ENCODE measurements at places on chromosomes 7 and 10.

- no peak overlapping the region for H3K4me3 ChIP-seq
- H3K27ac ChIP-seq, result peak overlapping the region; percentile 86
- no peaks in the 10 kb centered on the region for H3K36me3 ChIP-seq
- peaks cover 84% of the 10 kb centered on the region for H3K4me1 ChIP-seq
- peak; percentile 98 for DNase-seq
Observed at GRCh38 chr7:47576031-47576865, 5.7 kb downstream of the TNS3 start.

GRCh38 chr10:34584164-34584563 lies 230.9 kb downstream of the PARD3 start:
- H3K27ac ChIP-seq, result no peak overlapping the region
- no peaks in the 10 kb centered on the region for H3K36me3 ChIP-seq
- no peak overlapping the region for H3K4me3 ChIP-seq
- DNase-seq, result peak; percentile 88
- no peaks in the 10 kb centered on the region for H3K27me3 ChIP-seq
- H3K4me1 ChIP-seq, result peaks cover 14% of the 10 kb centered on the region

- peak overlapping the region; percentile 37 for H3K4me3 ChIP-seq
- peak overlapping the region; percentile 43 for H3K27ac ChIP-seq
- H3K27me3 ChIP-seq, result no peaks in the 10 kb centered on the region
Observed at GRCh38 chr7:88218836-88219605, 817 bp downstream of the SRI start.

GRCh38 chr7:90474284-90475210 lies 5.1 kb downstream of the PTTG1IP2 start:
- no peak overlapping the region for H3K4me3 ChIP-seq
- no peak for DNase-seq
- no peaks in the 10 kb centered on the region for H3K36me3 ChIP-seq
- no peak overlapping the region for H3K27ac ChIP-seq
- no peaks in the 10 kb centered on the region for H3K4me1 ChIP-seq

- H3K27ac ChIP-seq, result no peak overlapping the region
- no peaks in the 10 kb centered on the region for H3K36me3 ChIP-seq
- peaks cover 55% of the 10 kb centered on the region for H3K4me1 ChIP-seq
- no peak overlapping the region for H3K4me3 ChIP-seq
- no peaks in the 10 kb centered on the region for H3K27me3 ChIP-seq
Observed at GRCh38 chr7:2101630-2102374, 130.9 kb downstream of the MAD1L1 start.
